ENCODE measurements at places on chromosomes 11 and 22.

DNA sequence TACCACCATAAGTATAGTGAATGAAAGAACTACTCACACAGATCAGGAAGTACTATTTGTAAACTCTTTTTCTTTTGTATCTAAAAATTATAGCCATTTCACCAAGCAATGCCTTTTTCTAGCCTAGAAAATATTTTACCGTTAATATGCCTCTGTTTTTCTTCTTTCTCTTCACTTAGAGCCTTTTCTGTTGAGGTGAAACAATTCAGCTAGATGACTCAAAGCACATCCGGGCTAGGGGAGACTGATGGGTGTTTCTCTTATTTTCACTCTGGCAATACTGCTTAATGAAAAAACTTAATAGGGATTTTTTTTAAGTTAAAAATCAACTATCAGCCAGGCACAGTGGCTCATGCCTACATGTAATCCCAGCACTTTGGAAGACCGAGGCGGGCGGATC is 93.3 kb downstream of the SGSM3 start:
- DNase-seq, result no peak

GRCh38 chr11:106249617-106250239 is 172.3 kb downstream of the AASDHPPT start:
- DNase-seq, result no peak

GRCh38 chr22:19195796-19196731 is 17.5 kb upstream of the SLC25A1 start:
- no peak for DNase-seq

DNA sequence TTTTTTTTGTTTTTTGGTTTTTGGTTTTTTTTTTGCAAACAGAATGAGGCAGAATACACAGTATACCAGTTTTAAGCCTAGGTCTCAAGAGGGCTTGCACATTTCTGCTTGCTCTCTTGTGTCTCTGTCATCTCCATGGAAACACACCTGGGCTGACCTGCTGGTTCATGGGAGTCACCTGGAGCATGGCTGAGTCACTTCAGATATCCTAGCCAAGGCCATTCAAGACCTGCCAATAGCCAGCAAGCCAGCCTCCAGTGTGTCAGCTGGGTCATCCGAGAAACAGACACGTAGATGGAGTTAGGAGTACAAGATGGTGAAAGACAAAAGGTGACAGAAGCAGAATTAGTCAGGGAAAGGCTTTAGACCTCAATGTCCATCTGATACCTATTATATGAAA is 124.2 kb upstream of the SEZ6L start:
- no peak for DNase-seq

DNA sequence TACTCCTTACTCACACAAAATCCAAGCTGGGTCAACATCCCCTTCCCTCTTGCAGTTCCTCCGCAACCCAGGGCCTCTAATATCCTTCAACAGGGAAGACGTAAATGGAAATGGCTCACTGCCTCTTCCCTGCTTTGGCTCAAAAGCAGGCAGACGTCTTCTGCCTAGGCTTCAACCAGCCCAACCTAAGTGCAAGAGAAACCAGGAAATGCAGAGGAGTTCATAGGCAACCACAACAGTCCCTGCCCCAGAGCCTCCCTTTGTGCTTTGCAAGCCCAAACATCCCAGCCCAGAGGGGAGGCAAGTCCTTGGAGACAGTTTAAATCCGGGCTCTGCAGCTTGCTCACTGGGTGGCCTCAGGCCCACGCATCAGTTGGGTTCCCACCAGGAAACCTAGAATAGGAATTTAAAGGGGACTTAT is 33.3 kb downstream of the CD6 start:
- no peak for DNase-seq

- no peak for DNase-seq
Measured at GRCh38 chr22:48647051-48647450, 1180.6 kb downstream of the BRD1 start.

DNA sequence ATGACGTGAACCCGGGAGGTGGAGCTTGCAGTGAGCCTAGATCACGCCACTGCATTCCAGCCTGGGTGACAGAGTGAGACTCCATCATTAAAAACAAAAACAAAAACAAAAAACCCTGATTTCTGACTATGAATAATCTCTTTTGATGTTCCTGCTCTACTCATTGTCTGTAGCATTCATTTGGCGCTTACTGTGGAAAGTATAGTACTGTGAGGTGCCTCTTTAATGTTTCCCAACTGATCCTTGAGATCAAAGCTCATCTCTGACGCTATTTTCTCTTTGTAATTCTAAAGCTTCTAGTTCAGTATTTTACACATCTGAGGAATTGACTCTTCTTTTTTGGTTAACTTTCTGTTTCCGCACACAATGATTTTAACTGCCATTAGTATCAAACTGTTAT is 60.0 kb downstream of the GRK3 start:
- no peak for DNase-seq

- no peak for DNase-seq
Measured at GRCh38 chr11:61922539-61922938, 5.2 kb upstream of the RAB3IL1 start.

- no peak for DNase-seq
Measured at GRCh38 chr11:971731-972365, 46.2 kb downstream of the AP2A2 start.

DNA sequence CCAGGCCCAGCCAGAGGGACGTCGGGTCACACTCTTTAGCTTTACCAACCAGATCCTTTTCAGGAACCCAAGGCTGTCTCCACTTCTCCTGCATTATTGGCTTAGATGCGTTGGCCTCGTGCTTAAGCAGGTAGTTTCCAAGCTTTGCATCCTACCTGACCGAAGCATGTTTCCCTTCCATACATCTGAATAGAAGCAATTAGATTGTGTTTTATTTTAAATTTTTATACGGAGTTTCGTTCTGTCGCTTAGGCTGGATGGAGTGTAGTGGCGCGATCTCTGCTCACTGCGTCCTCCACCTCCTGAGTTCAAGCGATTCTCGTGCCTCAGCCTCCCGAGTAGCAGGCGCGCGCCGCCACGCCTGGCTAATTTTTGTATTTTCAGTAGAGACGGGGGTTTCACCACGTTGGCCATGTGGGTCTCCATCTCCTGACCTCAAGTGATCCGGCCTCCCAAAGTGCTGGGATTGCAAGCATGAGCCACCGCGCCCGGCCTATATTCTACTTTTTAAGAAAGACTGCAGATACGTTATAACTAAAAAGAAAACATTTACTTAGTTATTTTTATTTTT is 677 bp downstream of the DYNC2H1 start:
- no peak for DNase-seq

- no peak for DNase-seq
Measured at GRCh38 chr11:122007601-122008071, 108.4 kb downstream of the BLID start.

DNA sequence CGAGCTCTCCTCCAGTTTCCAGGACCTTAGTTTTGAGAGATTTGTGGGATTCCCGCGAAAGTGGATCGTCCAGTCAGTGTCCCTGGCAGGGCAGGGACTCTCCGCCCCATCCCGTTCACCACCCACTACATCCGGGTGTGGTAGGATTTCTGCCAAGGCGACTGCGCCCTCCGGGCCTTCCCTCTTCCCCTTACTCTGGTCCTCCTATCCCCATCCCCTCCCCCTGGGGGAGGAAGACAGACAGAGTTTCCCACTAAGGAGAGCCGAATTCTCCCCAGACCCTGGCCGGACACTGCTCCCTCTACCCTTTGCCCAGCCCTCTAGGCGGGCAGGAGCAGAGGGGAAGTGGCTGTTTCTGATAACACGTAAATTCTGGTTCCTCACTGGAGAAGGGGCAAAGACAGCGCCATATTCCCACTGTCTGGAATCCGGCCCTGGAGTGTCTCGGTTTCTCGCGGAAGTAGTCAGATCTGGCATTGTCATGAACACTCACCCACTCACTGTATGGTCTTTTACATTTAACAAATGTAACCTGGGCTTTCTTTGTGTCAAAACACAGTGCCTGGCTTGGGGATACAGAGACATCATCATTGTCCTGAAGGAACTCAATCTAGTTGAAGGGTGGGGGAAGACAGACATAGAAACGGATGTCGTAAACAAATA is 1.1 kb upstream of the NECTIN1 start:
- DNase-seq, result no peak

DNA sequence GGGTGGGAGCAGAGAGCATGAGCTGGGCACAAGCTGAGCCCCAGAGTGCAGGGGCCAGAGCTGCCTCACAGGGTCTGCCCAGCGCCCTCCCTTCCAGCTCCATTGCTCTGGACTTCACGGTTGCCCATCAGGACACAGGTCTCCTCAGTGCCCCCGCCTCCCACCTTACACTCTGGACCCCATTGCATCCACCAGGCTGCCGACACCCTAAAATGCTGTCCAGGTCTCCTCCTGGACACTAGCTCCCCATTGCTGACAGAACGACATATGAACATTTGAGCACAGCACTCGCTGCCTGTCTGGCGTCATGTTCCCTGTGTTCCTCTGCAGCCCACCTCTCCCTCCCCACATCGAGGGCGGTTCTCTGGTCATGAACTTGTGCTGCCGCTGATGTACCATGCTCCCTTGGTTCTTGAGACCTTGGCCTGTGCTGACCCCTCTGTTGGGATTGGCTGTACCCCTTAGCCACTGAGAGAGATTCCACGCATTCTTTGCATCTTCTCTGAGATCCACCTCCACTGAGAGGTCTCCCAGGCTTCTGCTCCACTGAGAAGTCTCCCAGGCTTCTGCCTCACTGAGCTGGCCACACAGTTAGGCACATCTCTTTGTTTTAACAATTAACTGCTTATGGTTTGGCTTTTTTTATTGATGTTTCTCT is 34.2 kb upstream of the NECTIN1 start:
- DNase-seq, result no peak

- DNase-seq, result no peak
Measured at GRCh38 chr11:74559934-74560309, 32.5 kb upstream of the POLD3 start.

DNA sequence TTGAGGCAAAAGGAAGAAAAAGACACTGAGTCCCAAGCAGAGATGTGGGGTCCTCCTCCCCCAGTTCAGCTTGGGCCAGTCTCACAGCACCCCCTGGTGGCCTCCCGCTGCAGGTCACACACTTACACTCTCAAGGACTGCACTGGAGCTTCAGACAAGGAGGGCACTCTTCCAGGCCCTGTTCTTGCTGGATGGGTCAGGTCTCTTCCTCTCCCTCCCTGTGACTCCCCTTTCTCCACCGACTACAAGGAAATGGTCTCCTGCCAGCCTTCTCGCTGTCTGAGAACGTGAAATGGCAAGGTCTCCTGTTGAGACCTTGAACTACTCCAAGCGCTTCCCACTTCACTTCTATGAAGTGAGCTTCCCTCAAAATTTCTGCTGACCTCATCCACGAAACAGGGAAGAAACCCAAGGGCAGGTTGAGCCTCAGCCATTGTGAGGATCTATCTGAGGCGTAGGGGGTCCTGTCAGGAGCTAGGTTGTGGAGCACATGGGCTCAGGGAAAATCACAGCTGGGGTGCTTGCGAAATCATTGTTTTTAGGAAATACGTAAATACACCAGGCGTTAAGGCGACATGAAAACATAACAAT is 11.2 kb upstream of the IGLL1 start:
- peak; percentile 11 for DNase-seq

DNA sequence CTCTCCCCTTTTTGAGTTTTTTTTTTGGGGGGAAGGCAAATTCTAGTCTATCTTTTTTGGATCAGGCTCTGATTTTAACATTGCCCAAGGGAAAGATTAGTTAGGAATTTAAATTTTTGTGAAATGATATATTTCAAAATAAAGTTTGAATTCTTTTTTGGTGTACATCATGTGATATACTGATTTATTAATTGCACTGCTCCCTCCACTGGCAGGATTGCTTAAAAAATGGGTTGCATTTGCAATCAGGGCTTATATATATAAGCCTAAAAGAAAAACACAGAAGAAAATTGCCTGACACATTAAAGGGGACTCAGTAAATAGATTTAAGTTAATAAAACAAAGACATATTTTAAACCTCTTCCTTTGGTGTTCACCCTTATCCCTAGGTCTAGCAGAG is 1.2 kb downstream of the DYNC2H1 start:
- no peak for DNase-seq

GRCh38 chr22:22219140-22219996 is 25.2 kb upstream of the VPREB1 start:
- no peak for DNase-seq

DNA sequence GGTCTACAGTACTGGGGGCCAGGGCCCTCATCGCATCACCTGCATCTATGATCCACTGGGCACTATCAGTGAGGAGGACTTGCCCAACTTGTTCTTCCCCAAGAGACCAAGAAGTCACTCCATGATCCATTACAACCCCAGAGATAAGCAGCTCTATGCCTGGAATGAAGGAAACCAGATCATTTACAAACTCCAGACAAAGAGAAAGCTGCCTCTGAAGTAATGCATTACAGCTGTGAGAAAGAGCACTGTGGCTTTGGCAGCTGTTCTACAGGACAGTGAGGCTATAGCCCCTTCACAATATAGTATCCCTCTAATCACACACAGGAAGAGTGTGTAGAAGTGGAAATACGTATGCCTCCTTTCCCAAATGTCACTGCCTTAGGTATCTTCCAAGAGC is 3.8 kb upstream of the PPFIBP2 start:
- no peak for DNase-seq

- no peak for DNase-seq
Measured at GRCh38 chr22:25489947-25490346, 74.5 kb upstream of the GRK3 start.

DNA sequence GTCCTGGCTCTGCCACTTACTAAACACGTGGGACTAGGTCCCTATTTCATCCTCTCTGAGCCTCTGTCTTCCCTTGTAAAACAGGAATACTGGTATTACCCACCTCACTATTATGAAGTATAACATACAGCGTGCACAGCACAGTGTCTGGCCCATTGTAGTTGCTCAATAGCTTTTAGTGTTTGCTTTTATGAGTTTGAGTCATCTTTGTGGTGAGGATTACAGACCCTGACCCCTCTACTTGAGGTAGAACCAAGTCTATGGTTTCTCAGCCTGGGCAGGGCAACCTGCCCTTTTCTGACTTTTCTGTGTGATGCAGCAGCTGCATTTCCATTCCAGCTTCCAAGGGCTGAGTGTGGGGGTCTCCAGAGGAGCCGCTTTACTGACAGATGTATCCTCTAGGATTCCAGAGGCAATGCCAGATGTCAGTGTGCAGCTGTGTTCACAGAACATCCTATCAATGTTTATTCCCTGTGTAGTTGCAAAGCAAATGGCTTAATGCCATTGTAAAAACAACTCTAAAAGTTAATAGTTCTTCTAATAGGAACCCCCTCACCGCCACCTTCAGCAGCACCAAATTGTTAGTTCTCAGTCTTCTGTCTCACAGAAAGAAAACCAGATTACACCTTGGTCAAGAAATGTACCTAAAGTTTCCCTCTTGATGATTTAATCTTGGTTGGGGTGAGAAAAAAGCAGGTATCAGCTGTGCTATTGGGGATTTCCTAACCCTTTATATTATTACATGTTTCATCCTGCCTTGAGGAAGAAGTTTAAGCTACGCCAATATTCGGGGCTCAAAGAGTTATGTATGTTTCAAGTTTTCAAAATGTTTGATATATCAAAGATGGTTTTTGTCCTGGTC is 16.8 kb downstream of the PRR5L start:
- no peak for DNase-seq

DNA sequence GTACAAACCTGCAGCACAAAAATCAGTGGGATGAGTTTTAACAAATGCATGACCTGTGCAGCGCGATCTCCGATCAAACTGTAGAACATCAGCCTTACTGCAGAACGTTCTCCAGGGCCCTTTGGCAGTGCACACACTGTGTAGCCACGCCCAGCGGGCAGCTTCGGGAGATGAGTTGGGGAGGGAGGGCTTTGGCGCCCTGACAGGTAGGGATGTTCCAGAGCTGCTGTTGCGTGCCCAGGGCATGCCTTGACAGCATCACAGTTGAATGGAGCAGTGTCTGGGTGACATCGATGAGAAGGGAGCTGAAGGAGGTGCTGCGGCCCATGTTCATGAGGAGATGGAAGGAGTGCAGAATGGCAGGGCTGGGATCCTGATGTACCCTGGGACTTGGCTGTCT is 80.2 kb downstream of the TBC1D22A start:
- no peak for DNase-seq
